ENCODE measurements at places on chromosomes 1 and 21.

GRCh38 chr1:70706381-70707037 lies 295.4 kb downstream of the CTH start:
- no peak for DNase-seq

GRCh38 chr1:207321790-207322645 lies 540 bp downstream of the CD55 start:
- no peak for DNase-seq

DNA sequence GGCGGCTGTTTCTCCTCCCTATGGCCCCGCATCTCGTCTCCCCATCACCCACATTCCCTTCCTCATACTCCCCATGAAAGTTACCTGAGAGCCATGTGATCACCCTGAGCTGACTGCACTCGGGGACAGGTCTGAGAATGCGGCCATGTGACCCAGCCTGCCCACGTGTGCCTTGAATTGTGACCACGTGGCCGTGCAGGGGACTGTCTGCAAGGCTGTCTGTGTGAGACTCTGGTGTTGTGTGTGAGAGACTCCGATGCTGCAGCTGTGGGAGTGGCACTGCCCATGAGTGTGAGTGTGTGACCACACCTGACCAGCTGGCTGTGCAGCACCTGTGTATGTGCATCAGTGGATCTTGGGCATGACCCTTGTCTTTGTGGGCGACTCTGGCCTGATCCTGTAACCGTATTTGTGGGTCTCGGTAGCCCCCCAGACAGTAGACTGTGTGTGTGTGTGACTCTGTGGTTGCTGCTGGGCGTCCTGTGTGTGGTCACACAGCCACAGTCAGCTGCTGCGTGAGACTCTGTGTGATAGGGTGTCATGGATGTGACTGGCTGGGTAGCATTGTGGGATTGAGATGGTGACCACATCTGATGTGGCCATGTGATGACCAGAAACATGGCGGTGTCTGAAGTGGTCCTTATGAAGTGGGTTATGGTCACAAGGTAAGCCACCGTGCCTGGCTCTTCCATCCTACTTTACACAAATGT lies 56.8 kb upstream of the KDM4A start:
- no peak for DNase-seq

DNA sequence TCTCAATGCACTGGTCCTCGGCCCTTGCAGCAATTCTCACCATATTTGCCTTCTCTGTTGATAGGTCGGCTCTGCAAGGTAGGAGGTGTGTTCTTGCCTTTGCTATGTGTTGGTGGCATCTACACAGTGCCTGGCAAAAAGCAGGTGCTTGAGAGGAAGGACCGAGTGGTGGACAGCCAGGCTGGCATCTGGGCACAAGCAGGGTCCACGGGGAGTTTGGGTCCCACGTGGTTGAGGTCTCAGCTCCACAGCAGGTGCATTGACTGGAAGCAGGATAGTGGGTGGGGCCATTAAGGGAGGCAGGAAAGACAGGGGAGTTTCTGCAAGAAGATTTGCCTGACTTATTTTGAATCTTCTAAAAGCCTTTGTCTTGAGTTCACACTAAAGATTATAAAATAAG lies 81.2 kb upstream of the WNT4 start:
- DNase-seq, result no peak

GRCh38 chr1:73176902-73177301 lies 894.6 kb upstream of the NEGR1 start:
- no peak for DNase-seq

DNA sequence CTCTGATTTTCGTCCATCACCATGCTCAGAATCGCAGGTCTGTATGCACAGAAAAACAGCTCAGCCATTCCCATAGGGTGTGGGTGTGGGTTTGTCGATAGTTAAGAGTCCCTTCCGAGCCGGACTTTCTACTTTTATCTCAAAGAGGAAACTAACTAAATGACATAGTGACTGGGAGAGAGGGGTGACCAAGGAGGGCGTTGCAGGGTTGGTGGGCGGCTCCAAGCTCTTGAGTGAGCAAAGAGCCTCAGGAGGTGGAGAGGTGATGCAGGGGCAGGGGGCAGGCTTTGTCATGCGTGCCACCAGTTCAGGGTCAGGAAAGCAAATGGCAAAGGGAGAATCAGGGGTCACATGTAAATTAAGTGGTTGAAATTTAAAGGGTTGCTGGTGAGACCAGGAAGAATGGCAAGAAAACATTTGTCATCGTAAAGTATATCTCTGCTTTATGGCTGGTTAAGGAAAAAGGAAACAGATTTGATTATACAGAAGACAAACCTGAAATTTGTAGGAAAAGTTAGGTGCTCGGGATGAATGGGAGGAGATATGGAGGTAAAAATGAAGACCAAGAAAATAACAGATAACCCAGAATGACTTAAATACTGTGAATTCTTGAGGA lies 249.0 kb downstream of the SETD4 start:
- no peak for DNase-seq

- no peak for DNase-seq
Observed at GRCh38 chr1:1211541-1212441, 2.2 kb downstream of the TNFRSF4 start.

DNA sequence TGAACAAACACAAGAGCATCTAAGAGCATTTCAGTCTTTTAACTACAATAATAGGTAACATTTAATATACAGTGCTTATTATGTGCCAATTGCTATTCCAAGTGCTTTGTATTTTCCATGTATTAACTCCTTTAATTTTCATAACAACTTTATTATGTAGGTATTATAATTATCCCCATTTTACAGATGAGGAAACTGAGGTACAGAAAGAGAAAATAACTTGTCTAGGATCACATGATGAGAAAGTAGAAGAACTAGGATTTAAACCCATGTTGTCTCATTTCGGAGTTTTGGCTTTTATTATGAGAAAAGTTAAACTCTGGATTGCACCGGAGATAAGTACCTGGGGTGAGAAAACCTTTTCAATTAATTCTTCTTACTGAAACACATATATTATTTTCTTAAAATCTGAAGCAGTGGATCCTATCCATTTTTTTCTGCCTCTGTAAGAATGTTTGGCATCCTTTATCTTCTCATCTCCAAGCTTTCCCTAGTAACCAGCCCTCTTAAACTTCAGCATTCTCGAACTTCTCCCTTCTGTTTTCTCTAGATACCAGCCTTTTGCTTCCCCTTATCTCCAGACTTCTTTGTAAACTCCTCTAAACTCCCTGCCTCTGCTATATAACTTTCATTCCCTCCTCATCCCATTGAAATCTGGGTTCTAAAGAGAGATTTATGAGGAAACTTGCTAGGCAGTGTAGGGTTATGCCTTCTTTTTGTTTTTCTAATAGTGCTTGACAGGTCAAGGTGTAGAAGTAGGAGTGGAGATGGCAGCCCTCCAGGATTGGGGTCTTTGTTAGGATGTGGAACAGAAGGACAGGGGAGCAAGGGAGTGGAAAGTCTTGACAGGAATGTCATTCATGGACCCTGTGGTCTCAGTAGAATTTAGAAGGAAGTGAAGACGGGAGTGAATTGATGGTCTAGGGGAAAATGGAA lies 28.3 kb downstream of the POU2F1 start:
- DNase-seq, result no peak

- DNase-seq, result no peak
Observed at GRCh38 chr21:36628761-36629460, 70.0 kb upstream of the SIM2 start.
